ENCODE measurements at places on chromosomes 7 and 10.

DNA sequence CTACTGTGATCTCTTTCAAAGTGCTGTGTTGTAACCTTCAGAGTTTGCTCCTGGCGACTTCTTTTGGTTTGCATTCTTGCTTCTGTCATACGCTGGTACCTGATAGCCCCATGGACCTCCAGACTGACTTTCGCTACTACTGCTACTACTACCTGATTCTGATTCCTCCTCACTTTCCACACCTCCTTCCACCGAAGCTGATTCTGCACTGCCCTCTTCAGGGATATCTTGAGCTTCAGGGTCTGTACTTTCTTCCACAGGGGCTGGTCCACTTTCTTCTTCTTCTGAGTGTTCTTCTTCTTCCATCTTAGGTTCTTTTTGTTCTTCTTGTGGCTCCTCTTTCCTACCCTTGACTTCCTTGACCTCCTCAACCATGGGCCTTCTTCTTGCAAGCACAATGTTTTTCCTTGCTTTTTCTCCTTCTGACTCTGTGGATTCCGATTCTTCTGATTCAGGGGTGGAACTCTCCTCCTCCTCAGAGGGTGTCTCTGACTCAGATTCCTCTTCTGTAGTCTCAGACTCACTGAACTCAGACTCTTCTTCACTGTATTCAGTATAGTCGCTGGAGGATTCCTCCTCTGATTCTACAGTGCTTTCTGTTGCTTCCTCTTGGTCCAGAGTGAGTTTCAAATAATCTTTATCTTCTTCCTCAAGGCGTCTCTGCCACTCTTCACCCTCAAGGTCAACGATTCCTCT, 992.2 kb downstream of the PCDH15 start:
- DNase-seq, result no peak

GRCh38 chr7:42522227-42522991, 285.4 kb upstream of the GLI3 start:
- peak; percentile 23 for DNase-seq

GRCh38 chr10:71218651-71219050, 6.3 kb downstream of the UNC5B start:
- DNase-seq, result no peak

- DNase-seq, result no peak
Measured at GRCh38 chr10:26430641-26431163, 7.4 kb upstream of the APBB1IP start.

DNA sequence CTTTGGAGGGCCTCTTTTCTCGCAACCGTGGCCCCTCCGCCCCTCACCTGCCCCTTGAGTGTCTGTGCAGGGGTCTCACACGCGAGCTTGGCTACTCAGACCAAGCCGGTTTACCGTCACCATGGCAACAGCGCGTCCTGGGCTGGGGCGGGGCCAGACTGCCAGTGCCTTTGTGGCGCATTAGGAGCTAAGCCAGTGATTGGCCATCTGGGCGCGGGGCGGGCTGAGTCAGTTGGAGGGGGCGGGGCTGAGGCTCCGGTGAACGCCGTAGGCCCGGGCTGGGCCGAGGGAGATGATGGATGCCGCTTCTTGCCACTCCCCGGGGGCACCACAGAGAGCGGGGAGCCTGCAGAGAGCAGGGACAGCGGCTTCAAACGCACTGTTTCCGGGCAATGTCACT, 48.7 kb upstream of the FXYD4 start:
- DNase-seq, result peak; percentile 74

GRCh38 chr7:77320714-77321113, 95.4 kb downstream of the GSAP start:
- no peak for DNase-seq

DNA sequence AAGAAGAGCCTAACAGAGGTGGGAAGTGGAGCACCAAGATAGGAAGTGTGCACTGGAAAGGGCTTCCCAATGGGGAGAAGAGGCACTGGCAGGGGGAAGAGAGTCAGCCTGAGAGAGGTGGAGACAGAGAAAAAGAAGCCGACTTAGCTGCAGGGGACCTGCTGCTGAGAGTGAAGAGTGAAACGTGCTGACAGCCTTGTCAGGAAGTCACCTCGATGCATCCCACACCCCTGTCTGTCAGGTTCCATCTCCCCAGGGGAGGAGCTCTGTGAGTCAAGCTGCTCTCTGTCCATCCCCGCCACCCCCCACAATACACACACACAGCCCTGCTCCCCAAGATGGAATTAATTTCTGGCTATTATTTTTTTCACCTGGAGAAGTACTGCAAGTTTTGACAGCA, 14.0 kb downstream of the KAZALD1 start:
- DNase-seq, result no peak

DNA sequence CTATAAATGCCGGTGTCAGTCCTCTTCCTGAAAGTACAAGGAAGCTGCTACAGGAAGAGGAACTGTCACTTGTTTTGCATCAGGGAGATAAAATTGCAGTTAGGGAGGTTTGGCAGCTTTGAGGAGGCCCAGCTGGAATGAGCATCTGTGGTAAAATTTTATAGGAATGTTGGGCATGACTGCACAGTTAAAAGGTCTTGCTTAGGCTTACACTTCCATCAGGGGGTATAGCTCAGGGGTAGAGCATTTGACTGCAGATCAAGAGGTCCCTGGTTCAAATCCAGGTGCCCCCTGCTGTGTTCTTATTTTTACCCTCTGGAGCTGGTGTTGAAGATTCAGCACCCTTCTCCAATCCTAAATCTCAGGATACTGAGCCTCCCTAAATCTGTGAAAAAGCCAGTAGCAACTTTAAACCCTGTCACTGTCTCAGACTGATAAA, 65.9 kb downstream of the ZNF467 start:
- no peak for DNase-seq

DNA sequence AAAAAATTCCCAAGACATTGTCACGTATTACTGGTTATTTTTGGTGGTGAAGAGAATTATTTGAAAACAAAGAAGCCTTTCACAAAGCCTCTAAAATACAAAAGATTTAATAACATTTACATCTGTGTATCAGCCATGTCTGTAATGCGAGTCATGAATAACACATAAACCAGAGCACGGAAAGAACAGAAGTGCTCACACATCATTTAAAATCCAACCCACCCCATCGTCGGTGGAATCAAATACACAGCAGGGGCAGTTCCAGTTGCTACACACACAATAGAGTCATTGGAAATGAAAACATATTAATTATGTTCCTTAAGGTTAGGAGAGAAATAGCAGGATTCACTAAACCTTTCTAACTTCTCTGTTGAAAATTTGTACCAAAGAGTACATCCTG, 1097.3 kb downstream of the KCNMA1 start:
- no peak for DNase-seq

- no peak for DNase-seq
Measured at GRCh38 chr7:87231711-87232110, 12.2 kb upstream of the TMEM243 start.

- DNase-seq, result peak; percentile 73
Measured at GRCh38 chr7:151759591-151760042, 117.3 kb downstream of the PRKAG2 start.

- no peak for DNase-seq
Measured at GRCh38 chr10:70809726-70810125, 6.0 kb upstream of the SGPL1 start.

- no peak for DNase-seq
Measured at GRCh38 chr7:6168477-6168868, 104.0 kb downstream of the CYTH3 start.

DNA sequence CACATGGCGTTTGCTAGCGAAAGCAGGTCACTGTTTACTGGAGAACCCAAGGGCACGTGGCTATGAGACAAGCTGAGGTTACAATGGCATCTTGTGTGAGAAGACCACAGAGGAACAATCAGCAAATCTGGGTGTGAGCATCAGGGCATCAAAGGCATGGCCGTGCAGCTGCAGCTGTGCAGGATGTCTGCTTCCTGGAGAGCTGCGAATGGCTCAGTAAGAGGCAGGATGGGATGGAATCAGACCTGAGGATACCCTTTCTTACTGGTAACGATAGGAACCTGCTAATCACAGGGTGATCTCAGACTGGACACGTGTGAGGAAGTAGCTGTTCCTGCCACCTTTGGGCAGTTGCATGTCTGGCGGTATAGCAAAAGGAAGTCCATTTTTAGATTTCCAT, 119.5 kb downstream of the RNF216 start:
- no peak for DNase-seq

DNA sequence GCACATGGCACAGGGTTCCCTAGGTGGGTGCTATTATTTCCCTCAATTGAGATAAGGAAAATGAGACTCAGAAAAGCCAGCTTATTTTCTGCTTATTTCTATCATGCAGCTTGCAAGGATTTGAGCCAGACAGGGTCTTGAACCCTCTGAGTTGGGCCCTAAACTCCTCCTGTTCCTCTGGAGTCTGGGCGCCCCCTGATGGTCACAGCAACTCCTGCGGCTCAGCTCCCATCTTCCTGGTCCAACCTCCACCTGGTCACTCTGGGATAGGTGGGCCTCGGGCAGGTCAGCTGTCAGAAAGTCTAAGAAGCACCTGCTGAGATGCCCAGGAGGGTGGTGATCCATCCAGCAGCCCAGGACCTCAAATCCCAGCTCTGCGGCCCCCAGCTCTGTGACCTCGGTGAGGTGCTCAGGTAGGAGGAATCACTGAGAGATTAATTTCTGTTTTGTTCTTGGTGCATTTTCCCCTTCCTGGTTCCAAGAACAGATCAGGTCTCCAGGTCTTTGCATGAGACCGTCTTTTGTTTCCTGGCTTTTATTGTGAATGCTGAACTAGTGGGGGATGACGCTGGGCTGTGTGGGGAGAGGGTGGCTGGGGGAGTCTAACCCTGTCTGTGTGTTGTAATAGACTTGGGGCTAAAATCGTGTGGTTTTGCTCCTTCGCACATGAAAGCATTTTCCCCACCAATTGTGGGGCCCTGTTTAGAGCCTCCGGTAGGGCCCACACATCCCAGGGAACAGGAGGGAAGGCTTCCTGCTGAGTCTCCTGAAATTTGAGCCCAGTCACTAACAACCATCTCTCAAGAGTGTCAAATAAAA, 32.8 kb downstream of the TMEM130 start:
- DNase-seq, result peak; percentile 21

GRCh38 chr7:117285826-117286225, 37.0 kb downstream of the WNT2 start:
- DNase-seq, result no peak

- no peak for DNase-seq
Measured at GRCh38 chr7:99876491-99876890, 342 bp downstream of the OR2AE1 start.

DNA sequence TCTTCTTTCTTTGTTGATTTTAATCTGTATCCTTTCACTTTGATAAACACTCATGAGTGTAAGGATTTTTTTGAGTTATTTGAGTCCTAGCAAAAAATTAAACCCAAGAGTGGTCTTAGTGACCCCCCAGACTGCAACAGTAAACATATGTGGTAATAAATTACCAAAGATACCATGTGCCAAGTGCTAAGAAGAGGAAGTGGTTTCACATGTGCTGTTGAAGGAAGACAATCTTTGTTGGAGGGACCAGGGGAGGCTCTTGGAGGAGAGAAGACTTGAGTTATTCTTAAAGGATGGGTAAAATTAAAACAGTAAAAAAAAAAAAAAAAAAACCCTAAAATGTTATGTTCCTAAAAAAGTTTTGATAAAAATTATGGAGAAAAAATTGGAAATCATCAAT, 150.2 kb downstream of the SEC23IP start:
- DNase-seq, result no peak

DNA sequence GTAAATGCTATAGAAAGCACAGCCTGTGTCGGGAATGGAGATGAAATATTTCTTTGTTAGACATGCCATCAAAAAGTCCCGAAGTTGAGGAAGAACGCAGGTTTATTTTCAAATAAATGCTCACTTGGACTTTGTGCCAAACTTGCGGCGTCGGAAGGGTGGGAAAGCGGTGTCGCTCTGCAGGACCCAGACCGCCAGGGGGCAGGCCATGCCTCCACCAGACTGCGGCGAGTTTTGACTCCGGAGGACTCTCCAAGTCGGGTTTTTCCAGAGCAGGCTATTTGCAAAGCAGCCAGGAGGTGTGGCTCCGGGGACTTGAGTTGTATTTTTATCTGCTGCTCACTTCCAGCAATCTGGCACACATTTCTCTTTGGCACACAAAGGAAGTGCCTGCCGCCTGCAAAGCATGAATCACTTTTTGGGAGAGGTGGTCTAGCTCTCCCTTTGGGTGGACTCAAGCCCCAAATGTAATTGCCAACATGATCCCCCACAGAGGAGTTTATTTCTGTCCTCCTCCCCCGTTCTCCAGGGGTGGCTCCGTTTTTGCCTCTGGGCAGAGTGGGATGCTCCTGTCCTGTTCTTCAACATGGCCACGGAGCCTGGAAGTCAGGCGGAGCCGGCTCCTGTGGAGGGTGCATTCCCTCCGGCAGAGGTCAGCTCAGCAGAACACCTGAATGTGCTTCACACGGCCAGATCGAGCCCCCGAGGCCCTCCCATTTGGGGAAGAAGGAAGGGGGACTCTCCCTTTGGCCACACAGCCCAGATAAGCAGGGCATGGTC, 82.3 kb upstream of the GPR26 start:
- peak; percentile 76 for DNase-seq

- DNase-seq, result no peak
Measured at GRCh38 chr10:132541129-132541528, 3.5 kb downstream of the INPP5A start.

DNA sequence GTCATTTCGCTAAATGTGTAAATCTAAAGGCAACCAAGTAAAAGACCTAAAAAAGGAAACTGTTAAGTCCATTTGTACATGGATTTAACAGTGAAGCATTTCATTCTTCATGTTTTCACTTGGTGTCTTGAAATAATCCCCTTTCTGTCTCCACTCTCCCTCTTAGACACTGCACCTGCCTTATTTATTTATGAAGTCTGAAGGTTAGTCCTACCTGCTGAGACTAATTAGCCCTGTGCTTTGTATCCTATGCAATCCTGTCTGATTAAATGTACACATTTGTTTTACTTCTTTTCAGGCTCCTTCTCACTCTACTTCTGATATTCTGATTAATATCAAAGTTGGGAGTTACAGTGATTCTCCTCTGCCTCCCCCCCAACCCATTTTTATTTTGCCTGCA, 1.9 kb upstream of the TCF7L2 start:
- no peak for DNase-seq

GRCh38 chr10:30039567-30039966, 19.8 kb downstream of the JCAD start:
- DNase-seq, result no peak

DNA sequence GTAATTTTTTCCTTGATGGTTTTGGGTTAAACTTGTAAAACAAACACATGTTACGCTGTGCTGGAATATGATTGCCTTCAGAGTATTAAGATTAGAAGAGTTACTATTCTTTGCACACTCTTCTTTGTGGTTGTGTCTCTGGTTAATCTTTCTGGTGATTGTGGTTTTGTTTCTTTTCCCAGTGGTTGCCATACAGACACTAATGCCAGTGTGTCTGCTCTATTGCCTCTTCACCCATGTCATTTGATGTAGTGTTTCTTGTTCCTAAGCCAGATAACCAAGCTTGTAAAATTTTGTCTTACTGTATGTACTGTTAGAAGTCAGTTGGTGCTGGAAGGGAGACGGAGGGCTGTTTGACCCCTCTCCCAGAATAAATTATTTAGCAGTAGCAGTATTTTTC, 124.8 kb downstream of the PHTF2 start:
- DNase-seq, result no peak

- DNase-seq, result peak; percentile 68
Measured at GRCh38 chr10:50991456-50992355, 82.6 kb upstream of the PRKG1 start.

GRCh38 chr10:119783665-119784027, 57.8 kb downstream of the INPP5F start:
- no peak for DNase-seq

GRCh38 chr7:98902523-98902922, 24.2 kb downstream of the TRRAP start:
- DNase-seq, result no peak

Data from fibroblast of pulmonary artery (primary cell).